ENCODE measurements at places on chromosomes 5 and 9.

DNA sequence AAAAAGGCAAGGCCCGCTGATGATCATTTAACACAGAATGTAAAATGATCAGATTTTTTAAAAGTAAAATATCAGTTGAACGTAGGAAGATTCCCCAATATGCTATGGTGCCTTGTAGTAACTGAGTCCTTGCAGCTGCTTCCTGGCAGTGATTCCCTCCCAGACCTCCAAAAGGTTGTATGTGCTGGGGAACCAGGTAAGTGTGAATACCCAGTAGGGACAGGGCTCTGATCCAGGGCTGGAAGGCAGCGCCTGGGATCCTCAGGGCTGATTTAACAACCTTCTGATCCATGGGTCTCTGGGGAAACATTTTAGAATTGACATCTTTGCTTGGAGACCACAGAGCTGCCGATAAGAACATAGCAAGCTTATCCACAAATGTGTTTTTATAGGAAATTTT, 76.7 kb upstream of the IL6ST start:
- DNase-seq, result no peak

DNA sequence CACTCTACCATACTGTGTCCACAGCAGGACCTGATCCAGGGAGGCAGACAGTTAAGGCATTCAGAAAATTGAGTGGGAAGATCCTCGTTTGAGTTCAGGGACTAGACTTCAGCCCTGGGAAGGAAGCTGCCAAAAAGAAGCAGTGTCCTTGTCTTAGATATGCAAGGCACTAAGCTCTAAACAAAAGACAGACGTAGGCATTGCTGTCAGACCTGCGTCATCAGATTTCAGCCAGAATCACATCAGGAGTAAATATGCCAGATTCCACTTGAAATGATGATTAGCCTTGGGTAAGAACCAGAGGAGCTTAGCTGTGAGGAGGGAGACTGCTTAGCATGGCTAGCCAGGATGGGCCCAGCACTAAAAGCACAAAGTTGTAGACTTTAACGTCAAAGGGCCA, 56.7 kb downstream of the MAMDC2 start:
- DNase-seq, result no peak

- no peak for DNase-seq
Observed at GRCh38 chr5:174649391-174649790, 75.0 kb upstream of the MSX2 start.

DNA sequence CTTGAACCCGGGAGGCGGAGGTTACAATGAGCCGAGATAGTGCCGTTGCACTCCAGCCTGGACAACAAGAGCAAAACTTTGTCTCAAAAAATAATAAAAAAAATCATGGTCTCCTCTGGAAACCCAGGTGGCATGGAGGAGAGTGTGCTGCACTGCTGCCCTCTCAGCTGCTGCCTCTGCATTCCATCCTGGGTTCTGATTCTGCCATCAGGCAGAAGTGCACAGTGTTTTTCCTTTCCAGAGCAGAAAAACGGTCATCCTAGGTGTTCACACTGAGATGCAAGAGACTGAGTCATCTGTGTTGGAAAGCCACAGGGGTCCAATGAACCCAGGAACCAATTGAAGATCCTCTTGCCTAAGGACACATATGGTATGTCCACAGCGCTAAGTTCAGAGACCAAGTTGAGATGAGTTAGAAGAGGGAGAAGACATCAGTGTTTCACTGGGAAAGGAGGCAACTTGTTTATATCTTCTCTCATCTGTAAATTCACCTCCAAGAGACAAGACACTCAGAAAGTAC, 88.8 kb upstream of the DMRT1 start:
- no peak for DNase-seq

GRCh38 chr5:88700121-88700520, 182.9 kb downstream of the MEF2C start:
- no peak for DNase-seq

DNA sequence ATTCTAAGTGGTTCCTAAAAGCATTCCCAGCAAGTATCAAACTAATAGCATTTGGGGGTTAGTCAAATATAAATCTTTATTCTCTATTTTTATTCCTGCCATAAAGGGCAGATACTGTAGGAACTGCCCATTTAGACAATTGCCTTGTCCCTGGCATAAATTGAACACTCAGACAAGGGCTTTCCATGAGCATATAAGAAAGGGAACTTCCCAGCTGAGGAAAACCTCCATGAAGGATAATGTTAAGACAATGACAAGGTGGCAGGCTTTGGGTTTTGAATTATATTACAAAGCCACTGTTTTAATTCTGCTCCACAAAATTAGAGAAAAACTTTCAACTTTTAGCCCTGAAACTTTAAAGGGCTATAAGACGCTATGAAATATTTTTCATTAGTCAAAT, 81.3 kb downstream of the ST8SIA4 start:
- no peak for DNase-seq

DNA sequence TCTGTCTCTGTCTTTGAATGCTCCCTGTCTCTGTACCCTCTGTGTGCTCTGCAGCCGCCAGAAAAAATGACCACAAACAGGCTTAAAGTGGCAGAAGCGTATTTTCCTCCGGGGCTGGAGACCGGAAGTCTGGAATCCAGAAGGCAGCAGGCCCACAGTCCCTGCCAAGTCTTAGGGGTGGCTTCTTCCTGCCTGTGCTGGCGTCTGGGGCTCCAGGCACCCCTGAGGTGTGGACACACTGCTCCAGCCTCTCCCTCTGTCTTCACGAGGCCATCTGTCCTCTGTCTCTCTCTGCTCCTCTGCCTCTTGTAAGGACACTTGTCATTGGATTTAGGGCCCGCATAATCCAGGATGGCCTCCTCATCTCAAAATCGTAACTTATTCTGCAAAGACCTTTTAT, 298.4 kb upstream of the IRX4 start:
- DNase-seq, result no peak

DNA sequence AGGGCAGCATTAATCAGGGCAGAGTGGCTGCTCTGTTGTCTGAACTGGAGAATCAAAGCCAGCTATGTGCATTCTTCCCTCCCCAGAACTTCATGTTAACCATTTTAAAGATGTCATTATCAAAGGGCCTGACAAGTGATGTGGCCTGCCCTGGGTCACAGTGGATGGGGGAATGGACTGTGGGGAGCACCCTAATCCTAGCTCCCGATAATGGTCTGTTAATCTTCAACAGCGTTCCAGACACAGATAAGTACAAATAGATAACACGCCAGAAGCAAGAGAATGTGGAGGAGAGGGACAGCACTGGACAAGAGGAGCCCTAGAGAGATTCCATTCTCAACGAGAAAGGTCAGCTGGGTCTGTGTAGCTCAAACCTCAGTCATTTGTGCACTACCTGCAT, 77.5 kb downstream of the DPYSL3 start:
- DNase-seq, result no peak

- no peak for DNase-seq
Observed at GRCh38 chr5:120151181-120151580, 312.9 kb upstream of the PRR16 start.

- no peak for DNase-seq
Observed at GRCh38 chr5:91850031-91850430, 466.9 kb upstream of the ARRDC3 start.

DNA sequence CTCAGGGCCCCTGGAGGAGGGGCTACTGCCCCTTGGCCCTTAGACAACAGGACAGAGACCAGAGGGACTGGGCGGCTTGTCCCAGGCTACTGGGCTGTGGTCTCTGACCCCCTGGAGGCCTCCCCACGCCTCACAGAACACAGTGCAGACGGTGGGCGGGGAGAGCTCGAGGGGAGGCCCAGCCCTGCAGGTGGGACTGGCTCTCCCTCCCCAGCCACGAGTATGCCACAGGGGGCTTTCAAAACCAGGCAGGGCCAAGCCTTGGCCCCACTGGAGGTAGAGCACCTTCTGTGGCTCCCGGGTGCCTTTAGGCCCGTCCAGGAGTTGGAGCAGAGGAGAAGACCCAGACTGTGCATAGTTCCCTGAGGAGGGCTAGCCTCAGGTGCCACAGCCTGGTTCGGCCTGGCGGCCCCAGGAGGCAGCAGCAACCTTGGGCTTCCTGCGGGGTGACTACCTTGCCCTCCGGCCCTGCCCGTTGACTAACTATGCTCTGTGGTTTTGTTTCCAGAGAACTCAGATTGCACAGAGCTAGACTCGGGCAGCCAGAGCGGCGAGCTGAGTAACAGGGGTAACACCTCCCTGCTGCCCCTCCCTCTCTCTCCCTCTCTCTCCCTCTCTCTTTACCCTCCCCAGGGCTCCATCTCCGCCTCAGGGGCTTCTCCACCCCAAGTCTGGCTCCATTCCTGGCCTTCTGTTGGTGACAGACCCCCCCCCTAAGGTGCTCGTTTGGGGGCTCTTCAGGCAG, 15.5 kb downstream of the CARD19 start:
- no peak for DNase-seq

- no peak for DNase-seq
Observed at GRCh38 chr5:155101697-155102096, 88.1 kb downstream of the KIF4B start.

GRCh38 chr9:7996558-7996957, 197.0 kb upstream of the DMAC1 start:
- DNase-seq, result no peak

DNA sequence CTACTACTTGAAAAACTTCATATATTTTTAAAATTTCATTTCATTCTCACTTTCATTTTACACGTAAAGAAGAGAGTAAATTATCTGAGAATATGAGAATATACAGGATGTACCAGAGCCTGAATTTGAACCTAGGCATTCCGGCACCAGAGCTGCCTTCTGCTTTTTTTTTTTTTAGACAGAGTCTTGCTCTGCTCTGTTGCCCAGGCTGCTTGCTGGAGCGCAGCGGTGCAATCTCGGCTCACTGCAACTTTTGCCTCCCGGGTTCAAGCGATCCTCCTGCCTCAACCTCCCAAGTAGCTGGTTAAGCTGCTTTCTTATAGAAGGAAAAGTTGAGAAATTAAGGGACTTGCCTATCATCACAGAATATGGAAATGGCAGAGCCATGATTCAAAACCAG, 540.1 kb downstream of the EBF1 start:
- DNase-seq, result no peak

GRCh38 chr5:1406681-1407640, 38.3 kb downstream of the SLC6A3 start:
- DNase-seq, result no peak

DNA sequence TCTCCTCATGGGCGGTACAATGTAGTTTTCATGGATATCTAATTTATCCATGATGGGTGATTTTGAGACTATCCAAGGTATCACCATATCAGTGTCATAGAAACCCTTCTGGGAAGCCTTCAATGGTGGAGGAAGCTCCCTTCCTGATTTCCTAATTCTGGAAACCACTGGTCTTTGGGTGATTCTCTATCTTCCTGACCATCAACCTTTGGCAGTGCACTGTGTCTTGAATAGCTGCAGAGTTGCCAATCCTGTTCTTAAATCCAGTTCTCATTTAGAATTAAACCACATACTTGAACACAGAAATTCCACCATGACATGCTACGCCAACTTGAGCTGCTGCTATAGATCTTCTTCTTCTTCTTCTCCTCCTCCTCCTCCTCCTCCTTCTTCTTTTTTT, 161.7 kb upstream of the KLF9 start:
- DNase-seq, result no peak

GRCh38 chr5:147743678-147744374, 38.7 kb downstream of the JAKMIP2 start:
- no peak for DNase-seq

- DNase-seq, result no peak
Observed at GRCh38 chr5:55031492-55031891, 7.4 kb downstream of the GZMK start.

DNA sequence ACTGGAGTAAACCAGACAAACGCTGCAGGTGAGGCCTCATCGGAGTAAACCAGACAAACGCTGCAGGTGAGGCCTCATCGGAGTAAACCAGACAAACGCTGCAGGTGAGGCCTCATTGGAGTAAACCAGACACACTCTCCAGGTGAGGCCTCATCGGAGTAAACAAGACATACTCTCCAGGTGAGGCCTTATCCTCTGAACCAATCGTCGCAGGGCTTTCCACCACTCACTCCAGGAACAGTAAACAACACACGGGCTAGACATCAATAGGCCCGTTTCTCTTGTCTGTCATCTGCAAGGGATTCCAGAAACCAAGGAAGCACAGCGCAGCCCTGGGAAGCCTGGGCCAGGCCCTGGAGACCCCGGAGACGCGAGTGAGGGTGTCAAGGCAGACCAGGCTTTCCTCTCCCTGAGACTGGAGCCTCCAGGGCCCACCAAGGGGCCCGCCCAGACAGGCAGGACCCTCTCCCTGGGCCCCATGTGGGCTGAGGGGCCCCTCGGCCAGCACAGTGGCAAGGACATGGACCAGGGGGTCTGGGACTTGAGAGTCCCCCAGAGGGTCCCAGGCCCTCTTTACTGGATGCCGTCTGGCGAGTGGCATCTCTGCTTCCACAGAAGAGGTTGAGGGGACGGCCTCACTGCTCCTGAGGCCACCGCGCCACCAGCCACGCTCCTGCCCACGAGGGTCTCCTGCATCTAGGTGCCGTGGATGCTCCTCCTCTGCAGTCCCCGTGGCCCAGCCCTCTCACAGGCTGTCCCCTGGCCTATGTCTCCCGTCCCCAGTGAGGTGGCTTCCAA, 26.4 kb upstream of the NSMF start:
- DNase-seq, result no peak

DNA sequence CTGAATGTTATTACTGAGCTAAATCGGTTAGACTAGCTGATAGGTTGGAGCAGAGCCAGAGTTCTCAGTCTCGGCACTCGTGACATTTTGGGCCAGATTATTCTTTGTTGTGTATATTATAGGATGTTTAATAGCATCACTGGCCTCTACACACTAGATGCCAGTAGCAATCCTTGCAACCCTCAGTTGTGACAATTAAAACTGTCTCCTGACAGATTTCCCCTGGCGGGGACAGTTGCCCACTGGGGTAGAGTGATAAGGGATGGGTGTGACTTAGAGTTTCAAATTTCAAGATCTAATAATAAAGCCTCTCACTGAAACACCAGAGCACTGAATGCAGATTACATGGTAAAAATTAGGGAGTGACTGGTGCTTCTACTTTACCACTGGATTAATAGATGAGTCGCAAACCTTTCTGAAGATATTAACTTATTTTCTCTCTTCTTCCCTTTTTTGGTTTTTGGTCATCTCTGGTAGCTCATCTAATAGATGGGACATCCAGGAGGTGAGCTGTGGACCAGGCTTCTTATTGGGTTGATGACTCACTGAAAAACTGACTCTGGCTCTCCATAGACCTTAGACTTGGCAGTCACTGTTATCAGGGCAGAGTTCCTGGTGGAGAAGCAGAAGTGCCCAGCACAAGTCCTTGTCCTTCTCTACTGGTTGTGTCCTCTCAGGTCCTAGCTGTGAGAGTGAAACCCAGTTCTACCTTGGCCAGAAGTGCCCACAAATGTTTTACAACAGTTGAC, 150.3 kb downstream of the UNC13B start:
- no peak for DNase-seq

DNA sequence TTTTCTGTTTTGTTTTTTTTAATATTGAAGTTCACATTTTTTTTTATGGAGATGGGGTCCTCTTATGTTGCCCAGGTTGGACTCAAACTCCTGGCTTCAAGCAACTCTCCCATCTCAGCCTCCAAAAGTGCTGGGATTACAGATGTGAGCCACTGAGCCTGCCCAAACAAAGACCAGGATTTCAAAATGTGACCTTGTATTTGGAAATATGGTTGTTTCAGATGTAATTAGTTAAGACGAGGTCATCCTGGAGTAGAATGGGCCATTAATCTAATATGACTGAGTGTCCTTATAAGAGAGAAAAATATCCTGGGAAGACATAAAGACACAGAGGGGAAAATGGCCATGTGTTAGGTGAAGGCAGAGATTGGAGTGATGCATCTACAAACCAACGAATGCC, 340.5 kb downstream of the RAB3C start:
- DNase-seq, result no peak

- DNase-seq, result no peak
Observed at GRCh38 chr9:129906298-129906697, 71.0 kb downstream of the USP20 start.

All from T-helper 1 cell (primary cell).